ENCODE measurements at places on chromosomes 6 and 20.

DNA sequence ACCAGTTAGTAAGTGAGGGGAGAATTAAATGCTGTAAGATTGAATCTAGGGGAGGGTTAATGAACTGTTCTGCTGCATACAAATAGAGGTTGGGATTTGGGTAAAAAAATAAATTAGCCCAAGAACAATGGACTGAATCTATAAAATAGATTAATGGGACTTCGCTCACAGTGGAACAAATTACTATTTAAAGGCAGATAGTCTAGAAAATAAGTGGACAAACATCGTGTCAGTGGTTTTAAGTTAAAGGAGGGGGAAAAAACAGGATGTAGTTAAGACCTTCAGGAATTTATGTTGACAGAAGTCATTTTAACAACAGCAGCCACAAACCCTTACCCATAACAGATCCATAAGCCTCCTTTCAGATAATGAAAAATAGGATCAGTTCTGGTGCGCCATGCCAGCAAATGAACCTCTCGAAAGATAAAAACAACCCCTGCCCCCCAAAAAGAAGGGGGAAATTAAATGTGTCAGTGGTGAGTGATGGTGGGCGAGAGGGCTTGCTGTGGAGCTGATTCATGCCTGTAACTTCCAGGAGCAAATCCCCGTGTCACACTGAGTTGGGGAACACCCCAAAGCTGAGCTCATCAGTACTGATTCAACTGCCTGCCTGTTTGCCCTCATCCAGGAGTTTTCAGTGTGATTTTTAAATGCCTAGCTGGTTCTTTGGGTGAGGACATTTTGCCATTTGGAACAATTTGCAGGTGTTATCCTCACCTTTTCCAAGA lies 86.8 kb downstream of the PPP1R14C start:
- no peak for DNase-seq

GRCh38 chr6:3744211-3744900 lies 7.2 kb downstream of the PXDC1 start:
- no peak for DNase-seq

DNA sequence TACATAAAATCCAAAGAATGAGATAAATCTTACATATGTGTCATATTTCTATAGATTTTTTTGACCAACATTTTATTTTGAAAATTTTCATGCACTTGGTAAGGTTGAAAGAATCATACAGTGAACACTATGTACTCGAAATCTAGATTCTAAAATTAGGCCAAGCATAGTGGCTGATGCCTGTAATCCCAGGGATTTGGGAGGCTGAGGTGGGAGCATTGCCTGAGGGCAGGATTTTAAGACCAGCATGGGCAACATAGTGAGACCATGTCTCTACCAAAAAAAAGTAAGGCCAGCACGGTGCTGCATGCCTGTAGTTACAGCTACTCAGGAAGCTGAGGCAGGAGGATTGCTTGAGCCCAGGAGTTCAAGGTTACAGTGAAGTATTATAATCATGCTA lies 158.6 kb downstream of the LAMA2 start:
- DNase-seq = no peak

GRCh38 chr6:157659536-157660271 lies 163.3 kb upstream of the SNX9 start:
- no peak for DNase-seq

DNA sequence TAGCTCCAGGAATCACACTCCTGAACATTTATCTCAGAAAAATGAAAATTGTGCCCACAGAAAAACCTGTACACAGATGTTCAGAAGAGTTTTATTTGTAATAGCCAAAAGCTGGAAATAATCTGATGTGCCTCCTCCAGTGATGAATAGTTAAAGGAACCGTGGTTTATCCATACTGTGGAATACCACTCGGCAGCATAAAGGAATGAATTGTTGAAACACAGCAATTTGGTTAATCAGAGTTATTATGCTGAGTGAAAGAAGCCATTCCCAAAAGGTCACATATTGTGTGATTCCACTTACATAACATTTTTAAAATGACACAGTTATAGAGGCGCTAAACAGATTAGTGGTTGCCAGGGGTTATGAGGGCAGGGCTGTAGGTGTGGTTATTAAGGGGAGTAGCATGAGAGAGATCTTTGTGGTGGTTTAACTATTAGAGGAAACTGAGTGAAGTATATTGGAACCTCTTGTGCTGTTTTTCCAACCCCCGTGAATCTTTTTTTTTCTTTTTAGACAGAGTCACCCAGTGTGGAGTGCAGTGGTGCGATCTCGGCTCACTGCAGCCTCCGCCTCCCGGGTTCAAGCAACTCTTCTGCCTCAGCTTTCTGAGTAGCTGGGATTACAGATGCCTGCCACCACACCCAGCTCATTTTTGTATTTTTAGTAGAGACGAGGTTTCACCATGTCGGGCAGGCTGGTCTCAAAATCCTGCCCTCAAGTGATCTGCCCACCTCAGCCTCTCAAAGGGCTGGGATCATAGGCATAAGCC lies 26.2 kb downstream of the PSMF1 start:
- no peak for DNase-seq

DNA sequence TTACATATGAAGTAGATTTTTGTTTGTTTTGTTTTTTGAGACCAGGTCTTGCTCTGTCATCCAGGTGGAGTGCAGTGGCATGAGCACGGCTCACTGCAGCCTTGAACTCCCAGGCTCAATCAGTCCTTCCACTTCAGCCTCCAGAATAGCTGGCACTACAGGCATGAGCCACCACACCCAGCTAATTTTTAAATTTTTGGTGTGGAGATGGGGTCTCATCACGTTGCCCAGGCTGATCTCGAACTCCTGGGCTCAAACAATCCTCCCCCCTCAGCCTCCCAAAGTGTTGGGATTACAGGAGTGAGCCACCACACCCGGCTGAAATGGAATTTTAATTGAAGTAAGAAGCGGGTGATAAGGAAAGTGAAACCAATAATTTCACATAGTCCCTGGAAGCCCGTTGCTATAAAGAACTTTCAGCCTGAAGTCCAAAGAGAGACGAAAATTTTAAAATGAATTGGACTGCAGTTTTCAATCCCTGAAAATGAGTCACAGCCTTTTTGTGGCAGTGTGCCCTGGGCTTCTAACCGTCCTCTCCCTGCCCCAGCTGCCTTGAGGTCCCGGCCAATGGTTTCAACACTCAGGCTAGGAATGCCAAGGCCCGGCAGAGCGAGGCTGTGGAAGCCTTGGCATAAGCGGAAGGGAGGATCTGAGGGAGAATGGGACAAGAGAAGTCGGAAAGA lies 757 bp downstream of the RAET1E start:
- peak; percentile 91 for DNase-seq

DNA sequence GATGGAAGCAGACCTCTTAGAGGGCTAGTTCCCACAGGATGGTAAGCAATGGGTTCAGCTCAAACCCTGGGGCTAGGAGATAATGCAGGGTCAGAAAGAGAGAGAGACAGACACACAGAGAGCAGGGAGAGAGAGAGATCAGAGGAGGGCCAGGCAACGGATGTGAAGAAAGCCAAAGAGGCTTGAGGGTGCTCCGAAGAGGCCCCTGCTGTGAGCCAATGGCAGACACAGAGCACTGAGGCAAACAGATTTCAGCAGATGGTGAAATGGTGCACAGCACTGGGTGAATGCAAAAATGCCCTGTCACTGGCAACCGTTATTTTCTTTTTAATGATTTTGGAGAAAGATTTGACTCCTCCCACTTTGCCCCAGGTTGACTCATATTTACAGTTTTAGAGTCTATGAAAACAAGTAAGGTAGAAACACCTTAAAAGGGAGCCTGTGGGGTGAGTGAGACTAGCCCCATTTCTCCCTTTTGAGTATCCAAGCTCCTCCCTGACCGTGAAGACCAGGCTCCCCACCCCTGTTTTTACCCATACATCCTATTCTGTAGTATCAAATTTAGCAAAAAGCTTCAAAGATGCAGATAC lies 840 bp downstream of the DEFB132 start:
- no peak for DNase-seq

DNA sequence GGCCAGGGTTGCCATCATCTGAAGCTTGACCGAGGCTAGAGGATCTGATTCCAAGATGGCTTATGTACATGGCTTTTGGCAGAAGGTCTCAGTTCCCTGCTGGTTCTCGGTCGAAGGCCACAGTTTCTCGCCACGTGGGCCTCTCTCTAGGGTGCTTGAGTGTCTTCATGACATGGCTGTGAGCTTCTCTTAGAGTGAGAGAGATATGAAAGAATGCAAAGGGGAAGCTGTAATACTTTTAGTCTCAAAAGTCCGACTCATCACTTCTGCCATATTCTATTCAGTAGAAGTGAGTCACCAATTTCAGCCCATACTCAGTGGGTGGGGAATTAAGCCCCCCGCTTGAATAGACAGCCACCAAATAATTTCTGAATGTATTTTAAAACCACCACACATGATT lies 94.2 kb downstream of the UTRN start:
- no peak for DNase-seq

DNA sequence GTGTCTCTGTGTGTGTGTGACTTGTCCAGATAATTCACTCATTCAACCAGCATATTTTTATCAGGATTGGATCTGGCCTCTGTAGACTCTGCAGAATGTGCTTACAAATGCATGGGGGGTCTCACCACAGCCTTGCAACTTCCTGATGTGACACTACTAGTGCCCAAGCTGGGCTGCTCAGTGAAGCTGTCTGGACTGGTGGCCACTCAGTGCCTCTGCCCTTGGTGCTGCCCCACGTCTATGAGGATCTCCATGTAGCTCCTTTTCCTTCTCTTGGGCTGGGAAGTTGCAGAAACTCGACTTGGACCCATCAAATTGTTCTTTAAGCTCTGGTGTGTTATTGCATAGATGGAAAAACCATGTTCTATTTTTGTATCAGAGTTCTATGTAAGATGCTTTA lies 75.8 kb downstream of the NRN1 start:
- DNase-seq = no peak

DNA sequence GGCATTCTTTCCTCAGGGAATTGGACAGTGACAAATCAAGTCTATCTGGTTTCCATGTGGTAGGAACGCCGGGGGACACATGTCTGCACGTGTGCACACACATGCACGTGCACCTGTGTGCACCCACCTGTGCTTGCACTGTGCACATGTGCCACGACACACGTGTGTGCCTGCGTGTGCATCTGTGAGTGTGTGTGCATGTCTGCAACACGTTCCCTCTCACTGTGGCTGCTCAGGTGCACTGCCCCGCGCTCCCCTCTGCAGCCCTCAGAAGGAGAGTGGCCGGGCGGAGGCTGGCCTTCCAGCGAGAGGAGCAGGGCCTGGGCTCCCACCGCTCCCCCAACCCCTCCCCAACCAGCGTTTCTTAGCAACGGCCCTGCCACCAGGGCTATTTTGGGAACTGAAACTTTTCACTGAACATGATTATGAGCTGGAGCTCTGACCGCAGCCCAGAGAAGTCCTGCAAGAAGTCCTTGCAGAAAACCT lies 147.8 kb downstream of the PHACTR3 start:
- no peak for DNase-seq

GRCh38 chr6:116152620-116153019 lies 26.7 kb upstream of the COL10A1 start:
- DNase-seq = no peak

GRCh38 chr20:38903335-38903734 lies 22.9 kb upstream of the FAM83D start:
- DNase-seq = no peak

DNA sequence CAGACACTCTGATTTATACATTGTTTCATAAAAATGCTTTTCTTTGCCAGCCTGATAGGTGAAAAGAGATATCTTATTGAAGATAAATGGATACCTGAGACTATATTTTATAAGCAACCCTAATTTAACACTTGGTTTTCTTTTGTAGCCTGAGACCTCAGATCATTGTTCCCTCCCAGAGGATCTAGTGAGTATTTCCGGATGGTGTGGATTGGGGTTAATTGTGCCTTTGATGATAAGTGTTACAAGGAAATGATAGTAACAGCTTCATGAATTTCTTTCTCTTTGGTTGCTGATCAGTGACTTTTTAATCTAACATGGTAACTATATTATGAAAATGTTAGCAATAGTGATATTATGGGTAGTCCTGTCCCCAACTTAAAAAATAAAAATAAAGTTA lies 30.4 kb downstream of the KDM1B start:
- no peak for DNase-seq

- DNase-seq = no peak
Observed at GRCh38 chr6:25038999-25039398, 103.2 kb upstream of the RIPOR2 start.

DNA sequence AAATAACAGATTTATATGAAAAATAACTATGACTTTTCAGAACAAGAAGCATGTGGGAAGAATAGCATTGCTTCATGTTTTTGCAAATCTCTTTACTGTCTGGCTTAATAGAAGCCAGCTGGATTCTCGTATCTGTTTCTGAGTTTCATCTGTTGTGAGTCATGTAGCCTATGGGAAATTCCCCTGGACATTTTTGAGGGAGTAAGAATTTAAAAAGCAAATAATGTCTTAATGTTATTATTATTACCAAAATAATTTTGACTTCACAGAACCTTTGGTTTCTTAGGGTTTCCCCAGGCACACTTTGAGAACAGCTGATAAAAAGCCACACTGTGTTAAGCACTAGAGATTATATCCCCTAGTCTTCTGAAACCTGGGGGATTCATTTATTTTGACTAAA lies 75.8 kb downstream of the SYCP2L start:
- peak; percentile 36 for DNase-seq

DNA sequence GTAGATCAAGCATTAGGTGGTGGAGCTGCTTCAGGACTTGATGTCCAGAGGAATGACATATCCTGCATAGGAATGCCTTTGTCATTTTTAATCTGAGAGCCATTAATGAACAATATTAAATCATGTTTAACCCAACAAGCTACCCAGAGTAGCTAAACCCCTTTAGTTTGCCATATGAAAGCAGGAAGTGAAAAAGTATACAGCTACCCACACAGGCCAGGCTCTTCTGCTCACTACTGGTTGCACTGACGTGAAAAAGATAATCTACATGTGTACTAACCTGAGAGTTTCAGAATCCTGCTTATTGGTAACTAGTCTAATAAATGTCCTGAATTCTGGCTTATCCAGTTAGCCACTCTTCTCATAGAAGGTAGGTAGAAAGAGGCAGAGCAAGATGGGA lies 19.9 kb downstream of the GLYATL3 start:
- no peak for DNase-seq

GRCh38 chr20:37458761-37459160 lies 62.3 kb upstream of the NNAT start:
- no peak for DNase-seq

GRCh38 chr6:167442796-167443680 lies 118.2 kb downstream of the TTLL2 start:
- no peak for DNase-seq

DNA sequence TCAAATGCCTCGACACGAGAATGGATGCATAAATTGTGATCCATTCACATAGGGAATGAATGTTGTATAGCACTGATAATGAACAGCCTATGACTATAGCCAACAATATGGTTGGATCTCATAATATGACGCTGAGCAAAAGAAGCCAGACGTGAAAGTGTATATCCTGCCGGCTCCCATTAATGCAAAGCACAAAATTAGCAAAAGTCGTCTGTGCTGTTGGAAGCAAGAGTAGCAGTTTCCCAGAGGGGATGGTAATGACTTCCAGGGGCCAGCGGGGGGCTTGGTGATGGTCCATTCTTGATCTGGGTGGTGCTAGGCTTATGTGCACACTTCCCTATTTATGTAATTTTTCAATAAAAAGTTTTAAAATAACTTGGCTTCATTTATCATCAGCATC lies 1.0 kb upstream of the TAGAP start:
- no peak for DNase-seq

GRCh38 chr6:32436995-32437836 lies 2.5 kb upstream of the HLA-DRA start:
- DNase-seq = no peak

Data from GM04503 (cell line).